ENCODE measurements at places on chromosomes 1 and 21.
A peak's percentile ranks its signal among the peaks of the same experiment; 100 is the strongest.

DNA sequence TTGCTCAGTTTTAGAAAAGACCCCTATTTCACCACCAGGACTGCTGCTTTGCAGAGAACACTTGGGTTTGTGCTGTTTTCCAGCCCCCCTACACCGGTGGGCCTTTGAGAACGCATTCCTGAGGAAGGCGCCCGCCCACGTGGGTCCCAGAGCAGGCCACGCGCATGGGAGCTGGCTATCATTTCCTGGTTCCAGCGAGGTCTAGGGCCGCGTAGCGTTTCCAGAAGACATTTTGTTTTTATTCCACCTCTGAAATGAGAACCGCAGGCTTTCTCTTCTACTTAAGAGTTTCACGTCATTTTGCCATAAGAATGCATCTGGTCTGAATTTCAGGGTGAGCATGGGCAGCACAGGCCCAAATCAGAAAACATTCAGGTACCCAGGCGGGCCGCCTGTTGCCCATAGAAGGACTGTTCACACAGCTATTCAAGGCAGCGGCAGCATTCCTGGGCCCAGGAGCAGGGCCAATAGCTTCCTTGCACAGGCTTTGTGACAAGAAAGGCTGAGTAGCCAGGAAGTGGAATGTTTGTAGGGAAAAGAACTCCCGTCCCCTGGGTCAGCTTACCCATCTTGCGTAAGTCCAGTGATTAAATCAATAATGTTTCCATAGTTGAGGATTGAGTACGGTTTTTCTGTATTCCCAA is 1.4 kb upstream of the KLHL21 start:
- no peak for DNase-seq

GRCh38 chr1:6167391-6168303 is 12.5 kb downstream of the CHD5 start:
- DNase-seq = no peak

GRCh38 chr1:171286032-171286705 is 27.8 kb upstream of the FMO4 start:
- no peak for DNase-seq

GRCh38 chr21:32572574-32573420 is 12.5 kb downstream of the TCP10L start:
- DNase-seq = no peak

DNA sequence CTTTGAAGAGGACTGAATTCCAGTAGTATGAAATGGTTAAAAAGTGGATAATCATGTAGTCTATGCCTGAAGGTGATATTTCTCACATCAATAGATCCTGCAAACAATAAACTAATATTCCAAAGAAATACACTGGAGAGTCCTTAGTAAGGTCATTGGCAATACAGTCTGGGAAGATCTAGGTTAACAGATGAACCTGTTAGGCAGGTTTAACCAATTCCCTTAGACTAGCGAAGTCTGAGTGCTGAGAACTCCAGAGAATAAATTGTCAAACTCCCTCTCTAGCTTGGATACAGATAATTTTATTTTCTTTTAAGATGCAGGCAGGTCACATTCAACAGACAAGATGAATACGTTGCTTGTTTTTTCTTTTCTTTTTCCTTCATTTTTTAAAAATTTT is 2.4 kb downstream of the GPR157 start:
- DNase-seq = no peak

GRCh38 chr21:25977068-25977611 is 193.4 kb downstream of the APP start:
- no peak for DNase-seq

- no peak for DNase-seq
These were observed 3.2 kb downstream of the MECR start for GRCh38 chr1:29227511-29227910.

GRCh38 chr1:67700692-67701410 is 15.8 kb downstream of the GADD45A start:
- DNase-seq = no peak

GRCh38 chr1:245842106-245842505 is 665.0 kb downstream of the SMYD3 start:
- no peak for DNase-seq

DNA sequence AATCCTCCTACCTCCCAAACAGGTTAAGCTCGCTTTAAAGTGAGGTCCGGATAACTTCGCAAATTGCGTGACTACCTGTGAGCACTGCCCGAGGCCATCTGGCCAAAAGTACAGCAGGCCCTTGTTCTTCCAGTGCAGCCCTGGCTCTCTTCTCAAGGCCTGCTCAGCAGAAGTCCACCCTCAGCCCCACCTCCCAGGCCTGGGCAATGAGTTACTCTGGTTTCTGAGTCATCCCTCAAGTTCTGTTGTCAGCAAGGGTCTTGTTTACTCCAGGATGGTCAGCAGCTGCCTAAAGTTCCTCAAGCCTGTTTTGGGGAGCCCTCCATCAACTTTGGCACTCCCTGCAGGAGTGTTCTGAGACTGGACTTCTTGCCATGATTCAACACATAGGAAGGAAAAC is 101.7 kb downstream of the BCAR3 start:
- DNase-seq = no peak

GRCh38 chr1:150386592-150386991 is 22.6 kb downstream of the RPRD2 start:
- DNase-seq = no peak

DNA sequence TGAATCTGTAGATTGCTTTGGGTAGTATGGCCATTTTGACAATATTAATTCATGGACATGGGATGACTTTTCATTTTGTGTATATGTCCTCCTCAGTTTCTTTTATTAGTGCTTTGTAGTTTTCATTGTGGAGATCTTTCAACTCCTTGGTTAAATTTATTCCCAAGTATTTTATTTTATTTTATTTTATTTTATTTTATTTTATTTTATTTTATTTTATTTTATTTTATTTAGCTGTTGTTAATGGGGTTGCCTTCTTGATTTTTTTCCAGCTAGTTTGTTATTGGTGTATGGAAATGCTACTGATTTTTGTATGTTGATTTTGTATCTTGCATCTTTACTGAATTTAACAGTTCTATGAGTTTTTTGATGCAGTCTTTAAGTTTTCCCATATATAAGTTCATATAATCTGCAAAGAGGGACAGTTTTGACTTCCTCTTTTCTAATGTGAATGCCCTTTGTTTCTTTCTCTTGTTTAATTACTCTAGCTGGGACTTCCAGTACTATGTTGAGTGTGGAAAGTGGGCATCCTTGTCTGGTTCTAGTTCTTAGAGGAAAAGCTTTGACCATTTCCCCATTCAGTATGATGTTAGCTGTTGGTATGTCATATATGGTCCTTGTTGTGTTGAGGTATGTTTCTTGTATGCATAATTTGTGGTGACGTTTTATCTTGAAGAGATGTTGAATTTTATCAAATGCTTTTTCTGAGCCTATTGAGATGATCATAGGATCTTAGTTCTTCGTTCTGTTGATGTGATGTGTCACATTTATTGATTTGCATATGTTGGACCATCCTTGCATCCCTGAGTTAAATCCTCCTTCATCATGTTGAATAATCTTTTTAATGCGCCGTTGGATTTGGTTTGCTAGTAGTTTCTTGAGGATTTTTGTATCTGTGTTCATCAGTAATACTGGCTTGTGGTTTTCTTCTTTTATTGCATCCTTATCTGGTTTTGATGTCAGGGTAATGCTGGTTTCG is 14.3 kb downstream of the CEPT1 start:
- DNase-seq = no peak

GRCh38 chr1:229661022-229661877 is 35.2 kb downstream of the URB2 start:
- peak; percentile 52 for DNase-seq

- DNase-seq = no peak
These were observed 64.1 kb downstream of the USP24 start for GRCh38 chr1:55150880-55151588.

DNA sequence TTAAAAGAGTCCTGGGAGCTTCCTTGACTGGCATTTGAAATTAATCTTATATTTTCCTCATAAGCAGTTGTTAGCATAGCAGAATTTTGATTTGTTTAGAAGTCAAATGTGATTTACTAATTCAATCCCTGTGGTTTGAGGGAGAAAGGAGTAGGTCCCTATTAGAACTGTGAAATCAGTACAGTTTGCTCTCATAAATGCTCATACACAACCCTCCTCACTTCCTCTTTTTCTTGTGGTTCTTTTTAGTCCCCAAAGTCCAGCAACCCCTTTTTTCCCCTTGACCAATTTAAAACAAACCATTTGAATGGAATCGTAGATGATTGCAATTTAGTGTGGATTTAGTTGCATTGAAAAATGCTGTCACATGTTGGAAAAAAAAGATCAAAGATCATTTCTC is 9.2 kb upstream of the IFI44 start:
- no peak for DNase-seq

GRCh38 chr1:6483017-6483760 is 8.3 kb downstream of the PLEKHG5 start:
- no peak for DNase-seq

DNA sequence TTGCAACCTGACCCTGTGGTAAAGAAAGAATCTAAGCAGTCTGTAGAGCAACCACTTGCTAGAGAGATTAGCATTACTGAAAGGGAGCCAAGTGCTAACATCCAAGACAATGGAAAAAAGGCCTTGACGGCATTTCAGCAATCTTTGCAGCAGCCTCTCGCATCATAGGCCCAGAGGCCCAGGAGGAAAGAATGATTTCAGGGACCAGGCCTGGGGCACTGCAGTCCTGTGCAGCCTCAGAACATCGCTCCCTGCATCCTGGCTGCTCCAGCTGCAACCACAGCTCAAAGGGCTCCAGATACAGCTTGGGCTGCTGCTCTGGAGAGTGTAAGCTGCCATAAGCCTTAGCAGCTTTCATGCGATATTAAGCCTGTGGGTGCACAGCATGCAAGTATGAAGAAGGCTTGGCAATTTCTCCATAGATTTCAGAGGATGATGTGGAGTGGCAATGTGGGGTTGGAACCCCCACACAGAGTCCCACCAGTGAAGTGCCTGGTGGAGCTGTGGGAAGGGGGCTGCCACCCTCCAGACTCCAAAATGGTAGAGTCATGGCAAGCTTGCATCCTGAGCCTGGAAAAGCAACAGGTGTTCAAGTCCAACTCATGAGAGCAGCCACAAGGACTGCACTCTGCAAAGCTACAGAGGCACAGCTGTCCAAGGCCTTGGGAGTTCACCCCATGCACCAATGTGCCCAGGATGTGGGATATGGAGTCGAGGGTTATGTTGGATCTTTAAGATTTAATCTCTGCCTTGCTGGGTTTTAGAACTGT is 110.6 kb upstream of the HMGB4 start:
- no peak for DNase-seq

DNA sequence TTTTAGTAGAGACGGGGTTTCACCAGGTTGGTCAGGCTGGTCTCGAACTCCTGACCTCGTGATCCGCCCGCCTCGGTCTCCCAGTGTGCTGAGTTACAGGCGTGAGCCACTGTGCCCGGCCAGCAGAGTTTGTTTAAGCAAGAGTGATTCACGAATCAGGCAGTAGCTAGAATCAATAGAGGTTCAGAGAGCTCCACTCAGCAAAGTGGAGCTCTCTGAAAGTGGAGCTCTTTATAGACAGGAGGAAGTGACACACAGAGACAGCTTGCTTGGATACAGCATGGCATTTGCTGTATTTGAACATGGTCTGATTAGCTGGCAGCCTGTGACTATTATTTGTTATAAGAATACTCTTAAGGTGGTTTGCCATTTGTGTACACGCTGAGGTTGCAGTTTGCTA is 27.1 kb upstream of the CD34 start:
- DNase-seq = no peak

DNA sequence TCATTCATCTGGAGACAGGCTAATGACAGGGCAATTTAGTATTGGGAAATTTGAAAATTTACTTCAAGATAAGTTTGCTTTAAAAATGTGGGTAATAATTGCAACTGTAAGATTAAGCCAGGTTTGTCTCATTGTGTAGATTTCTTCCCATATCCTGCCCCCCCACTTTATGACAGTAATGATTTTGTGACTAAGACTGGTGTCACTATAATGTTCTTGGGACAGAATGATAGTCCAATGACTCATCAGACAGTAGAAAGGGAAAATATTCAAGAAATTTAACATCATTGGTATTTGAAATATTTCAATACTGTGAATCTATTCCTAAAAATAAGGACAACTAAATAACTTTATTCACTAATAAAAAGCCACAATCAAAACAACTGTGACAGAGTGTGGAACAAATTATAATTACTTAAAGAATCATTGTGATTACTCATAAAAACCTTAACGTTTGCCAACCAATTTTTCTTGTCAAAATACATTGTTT is 36.7 kb downstream of the FH start:
- DNase-seq = no peak

DNA sequence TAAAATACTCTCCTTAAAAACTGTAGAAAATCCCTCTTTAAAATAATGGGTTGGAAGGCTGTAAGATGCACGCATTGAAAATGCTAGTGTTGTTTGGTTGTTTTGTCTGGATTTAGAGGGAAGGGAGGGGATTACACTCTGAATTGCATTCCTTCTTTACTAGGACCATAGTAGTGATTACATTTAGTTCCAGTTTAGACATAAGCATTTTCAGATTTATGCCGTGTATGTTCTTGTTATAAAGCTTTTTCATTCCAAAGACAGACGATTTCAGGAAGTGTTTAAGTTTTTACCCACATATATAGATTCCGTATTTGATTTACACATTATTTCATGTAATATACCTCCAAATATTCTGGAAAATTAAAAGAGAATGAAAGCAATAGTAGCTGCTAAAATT is 538.4 kb downstream of the PTPRC start:
- no peak for DNase-seq

GRCh38 chr1:154352581-154353459 is 27.5 kb downstream of the ATP8B2 start:
- peak; percentile 45 for DNase-seq

GRCh38 chr1:94524531-94524930 is 17.0 kb downstream of the F3 start:
- no peak for DNase-seq

GRCh38 chr1:215958841-215959240 is 391.7 kb downstream of the KCTD3 start:
- DNase-seq = no peak

DNA sequence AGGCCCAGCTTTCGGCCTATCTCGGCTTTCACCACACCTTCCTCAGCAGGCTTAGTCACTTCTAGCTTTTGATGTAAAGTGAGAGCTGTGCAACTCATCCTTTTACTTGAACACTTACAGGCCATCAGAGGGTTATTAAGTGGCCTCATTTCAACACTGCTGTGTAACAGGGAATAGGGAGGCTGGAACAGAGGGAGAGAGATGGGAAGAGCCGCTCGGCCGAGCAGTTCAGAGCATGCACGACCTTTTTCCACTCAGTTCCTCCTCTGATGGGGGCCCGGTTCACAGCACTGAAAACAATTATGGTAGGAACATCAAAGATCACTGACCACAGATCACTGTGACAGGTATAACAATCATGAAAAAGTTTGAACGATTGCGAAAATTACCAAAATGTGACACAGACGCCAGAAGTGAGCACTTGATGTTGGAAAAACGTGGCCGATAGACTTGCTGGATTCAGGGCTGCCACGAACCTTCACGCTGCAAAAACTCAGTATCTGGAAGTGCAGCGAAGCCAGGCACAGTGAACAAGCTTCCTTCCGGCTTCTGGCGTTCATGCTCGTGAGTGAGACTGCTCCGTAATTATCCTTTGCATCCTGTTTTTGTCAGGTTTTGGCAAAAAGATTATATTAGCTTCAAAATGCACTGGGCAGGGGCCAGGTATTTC is 28.6 kb downstream of the AGPAT3 start:
- DNase-seq = no peak

- peak; percentile 9 for DNase-seq
These were observed 65.7 kb downstream of the DISP1 start for GRCh38 chr1:222880587-222880986.

Measured in stimulated activated CD4-positive, alpha-beta T cell treated with anti-CD3 and anti-CD28 coated beads, Interleukin-1b, Interleukin-23, amount 100 ng/mL, for 24 hours (primary cell).